ENCODE measurements at places on chromosomes 2 and 18. TPM values are rescaled to one million over a fixed set of nuclear protein-coding genes. Genes with fewer than 3 reads are reported as not detected.

MALT1 gene
- 34.7 TPM for polyA plus RNA-seq

SCYGR5 gene
- not detected for polyA plus RNA-seq

TUBB8B gene
- 0.14 TPM for polyA plus RNA-seq

C1GALT1C1L gene
- polyA plus RNA-seq, result 3.2 TPM

COL5A2 gene
- polyA plus RNA-seq, result 157 TPM
